ENCODE measurements at places on chromosomes 4 and X.

DNA sequence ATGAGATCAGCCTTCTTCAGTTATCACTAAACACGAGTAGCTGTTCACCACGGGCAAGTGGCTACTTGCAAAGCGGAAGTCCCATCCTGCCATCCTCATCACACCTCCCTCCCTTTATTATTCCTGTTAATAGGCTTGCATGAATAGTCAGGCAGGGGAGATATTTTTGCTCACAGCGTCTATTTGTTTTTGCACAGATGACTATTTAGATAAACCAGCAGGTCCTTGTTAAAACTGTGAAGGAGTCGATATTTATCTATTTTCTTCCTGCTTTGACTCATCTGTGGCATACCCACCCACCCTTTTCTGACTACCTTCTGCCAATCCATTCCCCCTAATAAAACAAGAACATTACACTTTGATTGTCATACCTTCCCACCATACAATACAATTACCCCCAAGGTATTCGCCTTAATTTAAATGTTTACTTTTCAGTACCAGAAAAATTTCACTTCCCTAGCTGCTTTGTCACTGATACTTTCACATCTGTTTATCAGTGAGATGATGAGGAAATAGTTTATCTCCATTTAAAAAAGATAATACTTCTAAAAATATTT is 96.6 kb upstream of the BANK1 start:
- no peak for DNase-seq

- DNase-seq = no peak
Measured at GRCh38 chr4:2042204-2042946, 16.8 kb upstream of the NAT8L start.

GRCh38 chr4:39631700-39632079 is 7.0 kb downstream of the SMIM14 start:
- no peak for DNase-seq

DNA sequence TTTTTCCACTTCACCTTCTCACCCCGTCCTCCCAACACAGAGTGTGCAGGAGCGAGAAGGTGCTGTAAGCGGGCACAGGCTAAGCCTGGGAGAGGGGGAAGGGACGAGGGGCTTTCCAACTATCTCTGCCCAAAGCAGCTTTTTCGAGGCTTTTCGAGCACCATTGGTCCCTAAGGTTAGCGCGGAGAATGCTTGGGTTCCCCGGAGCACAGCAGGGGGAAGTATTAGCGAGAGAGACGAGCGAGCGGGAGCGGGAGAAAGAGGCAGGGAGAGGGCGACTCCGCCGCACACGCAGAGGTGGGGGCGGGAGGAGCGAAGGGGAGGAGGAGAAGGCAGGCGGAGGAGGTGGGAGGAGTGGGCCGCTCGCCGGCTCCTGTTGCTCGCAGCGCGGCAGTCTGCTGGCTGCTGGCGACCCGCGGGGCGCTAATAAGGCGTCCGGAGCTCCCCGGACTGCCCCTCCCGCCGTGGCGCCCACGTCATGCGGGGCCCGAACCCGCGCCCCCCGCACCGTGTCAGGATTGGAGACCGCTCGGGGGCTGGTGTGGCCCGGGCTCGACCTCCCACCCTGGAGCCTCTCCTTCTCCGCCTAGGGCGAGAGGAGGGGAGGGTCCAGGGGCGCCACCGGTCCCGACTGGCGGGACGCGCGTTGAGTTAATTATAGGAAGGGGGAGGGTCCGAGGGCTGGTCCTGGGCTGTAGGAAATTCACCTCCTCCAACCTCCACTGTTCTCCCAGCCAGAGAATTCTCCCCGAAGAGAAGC is at the start of gene ADAMTS3:
Gene ADAMTS3, minus strand, starts transcription at position 263 of the 760 bp plus-strand sequence. CDS start 459 bp downstream, outside the sequence.
- DNase-seq = peak; percentile 53

DNA sequence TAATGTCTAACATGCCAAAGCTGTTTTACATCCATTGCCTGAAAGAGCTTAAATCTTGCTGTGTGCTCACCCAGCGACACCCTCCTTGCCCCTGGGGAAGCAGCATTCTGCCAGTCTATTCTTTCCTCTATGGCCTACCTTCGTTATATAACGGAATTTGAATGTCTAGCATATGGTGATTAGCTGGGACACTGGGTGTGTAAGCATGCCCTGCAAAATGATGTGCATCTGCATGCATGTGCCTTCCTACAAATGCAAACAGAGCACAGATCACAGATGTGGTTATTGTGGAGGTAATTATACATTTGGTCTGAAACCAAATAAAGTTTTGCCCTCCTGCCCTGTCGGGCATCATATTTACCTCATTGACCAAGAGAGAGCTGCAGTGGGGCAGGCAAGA is 90.8 kb downstream of the NHS start:
- no peak for DNase-seq

DNA sequence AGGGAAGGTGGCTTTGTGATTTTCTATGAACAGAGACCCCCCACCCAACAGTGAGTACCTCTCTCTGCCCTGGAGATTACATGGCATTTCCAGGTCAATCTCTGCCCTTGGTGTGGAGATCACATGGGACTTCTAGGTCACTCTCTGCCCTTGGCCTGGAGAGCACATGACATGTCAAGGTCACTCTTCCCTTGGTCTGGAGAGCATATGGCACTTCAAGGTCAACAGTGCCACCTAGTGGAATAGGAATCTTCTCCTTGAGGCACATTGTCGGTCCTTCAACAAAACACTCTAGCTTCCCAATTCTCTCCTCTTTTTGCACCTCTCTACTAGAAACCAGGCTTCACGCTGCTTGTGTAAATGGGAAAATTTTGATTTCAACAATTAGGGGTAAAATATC is 66.2 kb upstream of the TACR3 start:
- no peak for DNase-seq

DNA sequence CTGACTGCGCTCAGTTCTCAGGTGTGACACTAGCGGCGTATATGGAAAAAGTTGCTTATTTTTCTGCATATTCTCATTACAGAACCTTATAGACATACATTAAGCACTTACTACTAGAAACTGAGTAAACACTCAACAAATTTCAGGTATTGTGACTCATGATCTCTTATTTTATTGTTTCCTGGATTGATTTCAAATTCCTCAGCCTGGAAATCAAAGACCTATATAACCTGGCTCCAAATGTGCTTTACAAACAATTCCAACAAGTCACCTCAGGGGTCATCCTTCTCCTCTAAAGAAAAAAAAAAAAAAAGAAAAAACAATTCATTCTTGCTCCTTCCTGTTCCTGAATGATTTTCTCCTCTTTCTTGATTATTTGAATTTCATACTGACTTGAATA is 152.3 kb downstream of the ADAM29 start:
- no peak for DNase-seq

DNA sequence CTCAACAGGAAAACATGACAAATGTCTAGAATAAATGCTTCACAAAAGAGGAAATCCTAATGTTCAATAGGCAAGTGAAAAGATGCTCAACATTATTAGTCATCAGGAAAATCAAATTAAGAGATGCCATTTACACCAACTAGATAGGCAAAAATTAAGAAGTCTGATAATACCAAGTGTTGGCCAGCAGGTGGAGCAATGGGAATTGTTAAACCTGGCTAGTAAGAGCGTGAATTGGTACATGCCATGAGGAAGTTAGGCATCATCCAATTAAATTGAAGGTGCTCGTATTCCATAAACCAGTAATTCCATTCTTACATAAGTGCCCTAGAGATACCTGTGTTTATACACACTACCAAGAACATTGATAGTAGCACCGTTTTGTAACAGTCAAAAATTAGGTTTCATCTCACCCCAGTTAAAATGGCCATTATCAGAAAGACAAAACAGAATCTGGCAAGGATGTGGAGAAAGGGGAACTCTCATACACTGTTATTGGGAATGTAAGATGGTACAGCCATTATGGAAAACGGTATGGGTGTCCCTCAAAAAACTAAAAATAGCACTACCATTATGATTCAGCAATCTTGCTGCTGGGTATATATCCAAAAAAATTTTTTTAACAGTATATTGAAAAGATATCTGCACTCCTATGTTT is 14.0 kb upstream of the ZCCHC18 start:
- peak; percentile 34 for DNase-seq

DNA sequence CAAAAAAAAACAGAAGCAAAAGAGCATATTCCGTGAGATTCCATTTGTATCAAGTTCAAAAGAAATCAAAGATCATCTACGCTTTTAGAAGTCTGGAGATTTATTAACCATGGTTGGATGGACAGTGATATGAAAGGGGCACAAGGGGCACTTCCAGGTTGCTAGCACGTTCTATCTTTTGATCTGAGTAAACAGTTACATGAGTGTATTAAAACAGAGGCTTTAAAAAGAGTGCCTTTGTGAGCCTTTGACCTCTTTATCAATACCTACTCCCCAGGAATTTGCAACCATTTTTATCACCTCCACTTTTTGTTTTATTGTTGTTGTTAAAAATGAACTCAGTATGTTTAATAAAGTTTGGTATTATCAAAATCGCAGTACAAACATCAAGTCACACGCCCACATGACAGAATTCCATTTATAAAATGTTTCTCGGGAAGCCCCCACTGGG is 72.4 kb upstream of the UCP1 start:
- DNase-seq = no peak

GRCh38 chr4:75769036-75769435 is 44.7 kb downstream of the USO1 start:
- no peak for DNase-seq

DNA sequence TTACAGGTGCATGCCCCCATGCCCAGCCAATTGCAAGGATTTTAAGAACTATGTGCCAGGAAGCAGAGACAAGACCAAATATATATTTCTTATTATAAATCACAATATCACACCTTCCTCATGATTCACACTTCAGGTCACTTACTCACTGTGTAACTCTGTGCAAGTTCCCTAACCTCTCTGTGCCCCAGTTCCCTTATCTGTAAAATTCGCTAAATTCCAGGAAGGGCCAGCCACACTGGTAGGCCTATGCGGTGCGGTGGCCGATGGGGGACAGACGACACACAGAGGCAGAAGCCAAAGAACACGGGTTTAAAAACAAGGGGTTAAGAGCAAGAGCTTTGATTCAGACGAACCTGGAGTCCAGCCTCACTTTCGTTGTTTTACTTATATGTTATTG is 2.8 kb downstream of the TRIM2 start:
- DNase-seq = no peak

DNA sequence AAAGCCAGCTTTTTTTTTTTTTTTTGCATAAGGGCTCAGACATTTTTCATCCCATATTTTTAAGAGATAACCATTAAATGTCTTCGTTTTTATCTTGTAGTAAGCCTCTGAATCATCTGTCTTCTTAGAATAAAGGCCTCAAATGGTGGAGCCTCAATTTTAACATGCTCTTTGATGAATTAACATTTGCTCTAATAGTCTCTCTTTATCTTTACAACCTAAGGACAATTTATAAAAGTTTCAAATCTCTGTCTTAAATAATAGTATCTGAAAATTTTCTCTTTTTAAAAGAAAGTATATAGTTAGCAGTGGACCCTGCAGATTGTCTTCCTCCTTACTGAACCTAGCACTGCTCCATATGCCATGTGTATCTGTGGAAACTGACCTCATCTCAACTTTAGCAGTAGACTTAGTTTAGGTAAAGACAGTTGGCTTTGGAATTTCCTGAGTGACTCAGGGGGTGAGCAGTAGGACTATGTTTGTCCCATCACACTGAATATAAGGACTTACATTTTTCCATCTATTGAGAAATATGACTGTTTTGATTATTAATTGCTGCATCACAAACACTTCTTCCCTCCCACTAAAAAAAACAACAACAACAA is 1658.0 kb downstream of the STIM2 start:
- no peak for DNase-seq

Measured in hematopoietic multipotent progenitor cell (in vitro differentiated cells).